Stimulated activated CD4-positive, alpha-beta T cell treated with anti-CD3 and anti-CD28 coated beads, TNF-alpha, amount 100 ng/mL, for 1 hour (primary cell): ENCODE measurements at places on chromosomes 5 and 9.

DNA sequence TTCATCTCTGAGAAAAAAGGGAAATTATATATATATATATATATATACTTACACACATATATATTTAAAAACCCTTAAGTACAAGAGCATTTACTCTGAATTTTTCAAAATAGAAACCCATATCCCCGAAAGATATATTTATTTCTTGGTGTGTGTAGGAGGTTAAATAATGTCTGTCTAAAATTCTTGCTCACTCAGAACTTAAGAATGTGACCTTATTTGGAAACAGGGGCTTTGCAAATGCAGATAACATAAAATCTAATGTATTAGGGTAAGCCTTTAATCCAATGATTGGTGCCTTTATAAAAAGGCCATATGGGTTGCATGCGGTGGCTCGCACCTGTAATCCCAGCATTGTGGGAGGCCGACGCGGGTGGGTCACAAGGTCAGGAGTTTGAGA lies 517.3 kb upstream of the TLE4 start:
- DNase-seq: no peak

- DNase-seq: no peak
These were observed 166.2 kb downstream of the NFIB start for GRCh38 chr9:14147738-14148137.

GRCh38 chr9:108688676-108689075 lies 167.1 kb downstream of the ACTL7B start:
- DNase-seq: no peak

DNA sequence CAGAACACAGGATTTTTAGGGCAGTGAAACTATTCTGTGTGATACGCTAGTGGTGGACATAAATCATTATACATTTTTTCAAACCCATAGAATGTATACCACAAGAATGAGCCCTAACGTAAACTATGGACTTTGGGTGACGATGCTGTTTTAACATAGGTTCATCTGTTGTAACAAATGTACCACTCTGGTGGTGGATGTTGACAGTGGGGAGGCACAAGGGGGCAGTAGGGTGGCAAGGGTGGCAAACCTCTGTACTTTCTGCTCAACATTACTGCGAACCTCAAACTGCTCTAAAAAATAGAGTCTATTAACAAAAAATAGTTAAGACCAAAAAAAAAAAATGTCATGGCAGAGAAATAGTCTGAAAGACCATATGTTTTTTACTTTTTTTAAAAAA lies 9.1 kb upstream of the MVB12B start:
- no peak for DNase-seq

DNA sequence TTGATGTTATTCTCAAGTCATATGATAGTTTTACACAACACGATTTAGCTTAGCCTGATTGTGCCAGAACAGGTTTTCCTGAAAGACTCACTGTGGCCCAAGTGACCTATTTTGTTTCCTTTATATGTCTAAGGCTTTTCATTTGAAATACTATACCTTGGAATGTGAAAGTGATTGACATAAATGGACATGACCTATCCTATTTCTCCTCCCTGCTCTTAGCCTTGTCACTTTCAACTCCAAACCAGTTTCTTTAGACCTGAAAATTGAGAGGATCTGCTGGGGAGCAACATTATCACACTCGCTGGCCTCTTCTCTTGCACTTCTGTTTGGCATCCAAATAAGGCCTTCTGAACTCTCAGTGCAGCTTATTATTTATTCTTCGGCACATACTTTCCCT lies 496.8 kb downstream of the MAT2B start:
- no peak for DNase-seq

DNA sequence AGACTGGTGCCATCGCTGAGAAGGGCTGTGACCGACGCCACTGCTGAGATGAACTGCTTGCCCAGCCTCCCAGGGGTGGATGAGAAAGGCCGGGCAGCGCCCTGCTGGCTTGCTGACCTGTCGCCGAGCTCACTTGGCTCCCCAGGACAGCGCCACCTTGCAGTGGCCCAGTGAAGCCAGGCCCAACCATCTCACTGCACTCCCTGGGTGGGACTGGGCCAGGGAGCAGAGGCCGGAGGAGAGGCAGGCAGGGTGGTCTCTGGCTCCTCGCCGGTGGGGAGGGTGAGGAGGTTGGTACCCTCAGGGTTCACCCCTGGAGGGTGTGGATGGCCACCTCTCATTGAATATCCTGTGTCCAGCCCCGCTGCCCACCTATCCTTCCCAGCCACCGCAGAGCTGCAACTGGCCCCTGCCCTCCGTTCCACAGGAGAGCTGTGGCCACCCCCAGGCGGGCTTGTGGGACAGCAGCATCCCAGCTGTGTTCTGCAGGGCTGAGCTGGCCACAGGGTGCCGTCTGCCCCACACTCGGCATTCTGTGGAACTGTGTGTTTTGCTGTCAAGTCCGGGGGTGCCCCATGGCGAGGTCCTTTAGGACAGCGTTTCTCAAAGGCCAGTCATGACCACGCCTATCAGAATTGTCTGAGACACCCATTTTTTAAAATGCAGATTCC lies 41.0 kb upstream of the FCN2 start:
- no peak for DNase-seq

DNA sequence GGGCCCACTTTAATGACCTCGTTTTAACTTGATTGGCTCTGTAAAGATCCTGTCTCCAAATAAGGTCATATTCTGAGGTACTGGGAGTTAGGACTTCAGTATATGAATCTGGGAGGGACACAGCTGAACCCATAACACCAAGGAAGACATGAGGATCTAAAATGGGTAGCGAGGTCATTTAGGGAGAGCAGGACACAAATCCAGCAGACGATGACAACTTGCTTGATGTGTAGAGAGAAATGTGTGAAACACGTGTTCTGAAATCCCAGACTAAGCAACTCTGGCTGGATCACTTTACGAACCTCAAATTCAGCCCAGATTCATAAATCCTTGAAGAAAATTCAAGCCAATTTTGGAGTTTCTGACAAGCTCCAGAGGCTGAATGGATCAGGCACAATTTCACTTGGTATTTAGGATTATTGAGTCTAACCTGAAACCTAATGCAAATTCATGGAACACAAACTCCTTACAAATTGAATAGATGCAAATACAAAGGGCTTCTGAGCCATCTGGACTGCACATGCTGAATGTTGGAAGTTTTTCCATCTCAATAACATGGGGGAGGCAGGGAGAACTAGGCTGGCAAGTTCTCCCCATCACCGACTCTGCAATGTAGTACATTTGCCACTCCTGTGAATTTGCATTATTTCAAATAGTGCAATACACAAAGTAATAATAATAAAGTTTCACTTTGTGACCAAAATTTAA lies 74.0 kb upstream of the SLC30A5 start:
- no peak for DNase-seq

DNA sequence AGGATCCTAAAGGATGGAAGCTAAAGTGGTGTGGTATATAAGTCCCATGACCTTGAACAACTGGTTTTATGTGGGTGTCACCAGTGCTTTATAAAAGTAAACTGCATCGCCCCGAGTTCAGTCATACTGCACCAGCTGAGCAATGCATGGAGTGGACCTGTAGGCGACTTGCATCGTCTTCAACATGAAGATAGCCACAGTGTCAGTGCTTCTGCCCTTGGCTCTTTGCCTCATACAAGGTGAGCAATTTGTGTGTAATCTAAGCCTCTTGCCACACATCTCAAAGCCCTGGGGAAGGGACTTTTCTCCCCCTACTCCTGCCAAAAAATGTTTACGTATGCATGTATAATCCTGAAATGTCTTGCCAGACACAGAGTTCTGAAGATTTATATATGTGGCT lies at the start of gene SPINK5:
SPINK5 (plus strand) TSS at position 120 of the 400 bp plus-strand sequence; CDS start at position 185, 65 bp downstream.
- no peak for DNase-seq

DNA sequence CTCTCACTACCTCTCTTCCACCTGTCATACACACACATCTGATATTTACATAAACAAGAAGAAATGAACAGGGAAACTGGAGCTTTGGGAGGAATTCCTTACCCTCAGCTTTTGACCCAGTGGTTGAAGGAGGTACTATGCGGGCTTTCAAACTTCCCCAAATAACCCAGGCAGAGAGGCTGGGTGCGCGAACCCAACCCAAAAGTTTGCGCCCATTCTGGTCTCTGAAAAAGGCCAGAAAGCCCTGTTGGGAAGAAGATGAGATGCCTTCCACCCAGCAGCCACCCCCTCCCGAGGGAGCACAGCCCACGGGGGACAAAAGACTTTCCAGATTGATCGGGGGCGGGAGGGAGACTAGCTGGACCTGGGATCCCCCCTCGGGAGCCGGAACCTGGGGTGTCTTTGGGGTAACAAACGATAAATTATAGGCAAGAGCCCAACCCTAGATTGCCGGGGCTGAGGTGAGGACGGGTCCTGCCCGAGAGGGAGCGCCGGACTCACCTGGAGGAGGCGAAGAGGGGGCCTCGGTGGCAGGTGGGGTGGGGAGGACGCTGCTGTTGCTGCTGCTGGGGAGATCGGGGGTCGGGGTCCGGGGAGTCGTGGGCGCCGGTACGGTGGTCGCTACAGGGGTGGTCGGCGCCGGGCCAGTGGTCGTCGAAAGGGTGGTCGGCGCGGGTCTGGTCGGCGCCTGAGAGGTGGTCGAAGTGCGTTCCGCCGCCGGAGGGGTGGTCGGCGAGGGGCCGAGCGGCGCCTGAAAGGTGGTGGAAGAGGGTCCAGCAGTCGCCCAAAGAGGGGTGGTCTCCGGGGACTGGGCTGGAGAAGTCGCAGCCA lies 798 bp downstream of the MEGF9 start:
- DNase-seq: no peak

GRCh38 chr9:86405926-86406325 lies 51.7 kb upstream of the TUT7 start:
- no peak for DNase-seq

GRCh38 chr9:112747094-112747493 lies 3.5 kb upstream of the SNX30 start:
- DNase-seq: no peak

GRCh38 chr5:148853868-148854267 lies 27.5 kb downstream of the ADRB2 start:
- DNase-seq: no peak

GRCh38 chr9:79028101-79028500 lies 543.7 kb upstream of the TLE4 start:
- DNase-seq: no peak

- no peak for DNase-seq
These were observed 70.3 kb downstream of the COL27A1 start for GRCh38 chr9:114225561-114226212.

GRCh38 chr9:130379649-130379970 lies 65.2 kb upstream of the ASS1 start:
- DNase-seq: no peak

DNA sequence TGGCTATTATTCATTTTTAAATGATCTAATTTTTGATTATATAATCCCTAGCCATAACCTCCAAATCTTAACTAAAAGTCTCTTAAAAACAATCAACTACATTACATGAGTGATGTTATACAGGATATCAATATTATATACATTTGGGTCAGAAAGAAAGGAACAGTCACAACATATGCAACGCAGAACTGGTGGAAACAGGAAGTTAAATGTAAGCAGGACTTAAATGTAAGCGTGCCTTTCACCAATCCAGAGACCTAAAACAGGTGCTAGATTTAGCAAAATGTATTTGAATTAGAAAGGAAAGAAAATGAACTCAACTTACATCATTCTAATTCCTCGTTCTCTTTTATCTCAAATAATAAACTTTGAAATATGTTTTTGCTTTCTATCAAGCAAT lies 738.5 kb downstream of the PTPRD start:
- DNase-seq: no peak

DNA sequence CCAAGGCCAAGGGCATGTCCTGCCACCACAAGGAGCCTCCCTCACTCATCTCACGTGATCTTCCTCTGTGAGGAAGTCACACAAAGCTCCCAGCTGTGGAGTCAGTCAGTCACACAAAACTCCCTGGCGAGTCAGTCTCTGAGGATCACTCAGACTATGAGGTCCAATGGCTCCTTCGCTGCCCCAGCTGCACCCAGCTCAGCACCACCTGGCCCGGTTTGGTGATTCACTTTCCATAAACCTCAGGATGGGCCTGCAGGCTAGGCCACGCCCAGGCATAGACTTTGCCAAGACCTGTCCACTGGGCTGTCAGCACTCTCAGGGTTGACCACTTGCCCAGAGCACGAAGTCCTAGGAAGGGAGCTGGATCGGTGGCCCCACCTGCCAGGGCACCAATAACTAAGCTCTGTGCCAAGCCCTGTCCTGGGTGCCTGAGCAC lies 233.8 kb downstream of the HSPA4 start:
- DNase-seq: no peak

DNA sequence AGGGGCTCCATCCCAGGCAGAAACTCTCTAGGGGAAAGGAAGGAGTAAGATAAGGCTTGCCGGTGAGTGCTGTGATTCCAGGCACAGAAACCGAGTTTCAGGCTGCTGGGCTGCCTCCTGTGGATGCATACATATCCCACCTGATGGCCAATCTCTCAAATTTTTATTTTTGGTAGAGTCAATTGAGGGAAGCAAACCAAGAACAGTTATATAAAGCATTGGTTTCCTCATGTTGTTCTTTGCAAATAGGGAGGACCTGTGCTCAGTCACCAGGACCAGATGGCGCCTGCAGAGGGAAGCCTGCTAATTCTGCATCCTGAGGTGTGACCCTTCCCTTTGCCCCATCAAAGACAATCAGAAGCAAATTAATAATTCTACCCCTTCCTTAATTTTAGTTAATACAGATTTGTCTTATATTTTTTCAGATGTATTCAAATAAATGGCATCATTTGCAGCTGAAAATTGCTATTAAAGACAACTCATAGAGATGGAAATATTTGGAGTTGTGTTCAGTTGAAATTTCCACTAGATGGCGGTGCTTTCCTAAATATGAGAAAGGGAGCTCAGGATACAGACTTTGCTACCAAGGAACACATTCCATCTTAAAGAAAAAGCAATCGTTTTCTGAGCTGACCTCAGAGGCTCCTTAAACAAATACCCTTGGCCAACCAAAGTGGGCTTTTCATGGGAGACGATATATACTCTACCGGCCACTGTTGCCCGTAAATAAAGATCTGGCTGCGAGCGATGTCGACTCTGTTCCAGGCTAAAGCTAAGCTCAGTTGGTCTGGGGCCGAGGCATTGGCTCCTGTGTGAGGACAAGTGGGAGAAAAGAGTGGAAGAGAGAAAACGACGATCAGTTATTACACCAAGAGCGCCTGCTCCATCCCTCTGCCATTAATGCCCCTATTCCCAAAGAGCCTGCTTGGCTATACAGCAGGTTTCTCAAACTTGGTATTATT lies 225.7 kb upstream of the KLF9 start:
- DNase-seq: no peak

DNA sequence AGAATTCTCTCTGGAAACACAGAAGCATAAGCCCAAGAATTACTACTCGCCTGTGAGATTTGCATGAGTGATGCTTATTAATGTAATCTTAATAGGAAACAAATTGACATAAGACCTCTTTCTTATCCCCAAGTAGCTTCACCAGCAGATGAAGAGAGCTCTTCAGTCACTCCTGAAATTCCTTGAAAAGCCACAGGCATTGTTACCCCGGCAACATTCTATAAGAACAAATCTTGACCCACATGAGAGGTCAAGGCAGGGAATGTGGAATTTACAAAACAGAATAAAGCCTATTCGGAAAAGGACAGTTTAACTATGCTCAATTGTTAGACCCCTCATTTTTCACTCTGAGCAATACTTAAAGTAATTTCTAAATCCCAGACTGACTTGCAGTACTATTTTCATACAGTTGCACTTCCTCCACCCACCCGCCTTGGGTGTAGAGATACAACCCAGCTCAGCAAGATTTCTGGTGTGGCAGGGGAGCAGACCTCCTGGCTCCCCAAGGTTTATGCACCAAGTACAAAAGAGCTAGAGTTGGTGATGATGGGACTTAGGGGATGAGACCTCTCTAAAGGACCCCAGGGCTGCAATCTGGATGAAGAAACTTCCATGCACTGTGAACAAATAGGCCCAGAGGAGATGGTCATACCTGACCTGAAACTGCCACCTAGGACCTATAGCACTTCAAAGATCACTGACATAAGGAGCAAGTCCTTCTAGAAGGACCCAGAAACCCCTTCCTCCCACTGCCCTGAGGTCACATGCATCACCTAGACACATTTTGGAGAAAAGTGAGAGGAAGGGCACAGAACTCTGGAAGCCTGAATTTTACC lies 242.1 kb downstream of the ZNF608 start:
- DNase-seq: no peak
